ENCODE measurements at places on chromosomes 6 and 20.
A peak's percentile ranks its signal among the peaks of the same experiment; 100 is the strongest.

- DNase-seq: no peak
These were observed 13.5 kb upstream of the BAG2 start for GRCh38 chr6:57158658-57159057.

- no peak for DNase-seq
These were observed 42.8 kb downstream of the KIAA0319 start for GRCh38 chr6:24603241-24603640.

GRCh38 chr20:40930561-40930960 is 98.1 kb upstream of the TOP1 start:
- DNase-seq: no peak

- DNase-seq: peak; percentile 76
These were observed at the start of gene LRRC1 for GRCh38 chr6:53794720-53795339. TSS of gene LRRC1 (plus strand) at chr6:53795005. CDS start at chr6:53795257, 252 bp downstream.

DNA sequence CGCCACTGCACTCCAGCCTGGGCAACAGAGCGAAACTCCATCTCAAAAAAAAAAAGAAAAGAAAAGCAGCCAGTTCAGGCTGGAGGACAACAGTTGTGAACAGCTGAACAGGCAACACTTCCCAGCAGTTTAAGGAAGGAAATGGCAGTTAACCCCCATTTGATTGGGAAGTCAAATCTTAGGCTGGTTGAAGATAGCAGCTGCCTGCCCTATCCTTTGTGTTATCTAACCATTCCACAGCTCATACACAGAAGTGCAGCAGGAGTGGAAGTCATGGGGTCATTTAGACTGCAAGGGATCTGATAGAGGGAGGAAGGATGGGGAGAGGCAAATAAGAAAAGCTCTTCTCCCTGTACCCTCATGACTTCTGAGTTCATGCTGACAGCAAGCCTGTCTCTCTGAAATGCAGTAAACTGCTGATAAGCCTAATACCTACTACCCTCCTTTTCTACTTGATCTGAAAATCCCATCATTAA is 35.3 kb downstream of the KCTD20 start:
- no peak for DNase-seq

- no peak for DNase-seq
These were observed 27.6 kb downstream of the PRKN start for GRCh38 chr6:162699961-162700360.

DNA sequence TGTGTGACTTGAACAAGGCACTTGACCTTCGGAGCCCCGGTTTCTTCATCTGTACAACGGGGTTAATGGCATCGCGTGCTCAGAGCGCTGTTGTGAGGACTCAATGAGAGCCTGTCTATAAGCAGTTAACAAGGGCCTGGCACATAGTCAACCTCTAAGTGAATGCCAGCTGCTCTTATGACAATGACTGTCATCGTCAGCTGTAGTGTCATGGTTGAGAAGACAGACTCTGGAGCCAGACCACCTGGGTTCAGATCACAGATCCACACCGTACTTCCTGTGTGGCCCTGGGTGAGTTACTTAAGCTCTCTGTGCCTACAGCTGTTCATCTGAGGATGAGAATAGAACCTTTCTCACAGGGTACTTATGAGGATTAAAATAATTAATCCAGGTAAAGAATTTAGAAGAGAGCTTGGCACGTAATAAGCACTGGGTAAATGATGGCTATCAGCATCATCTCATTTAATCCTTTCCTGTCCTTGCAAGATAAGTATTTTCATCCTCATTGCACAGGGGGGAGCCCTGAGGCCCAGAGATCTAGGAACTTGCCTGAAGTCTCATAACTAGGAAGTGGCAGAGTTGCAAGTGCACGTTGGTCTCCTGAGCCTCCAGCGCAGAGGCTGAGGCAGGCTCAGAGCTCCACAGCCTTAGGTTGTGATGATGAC is 105.3 kb downstream of the EYA2 start:
- no peak for DNase-seq

GRCh38 chr6:53746442-53747103 is 48.2 kb upstream of the LRRC1 start:
- no peak for DNase-seq

DNA sequence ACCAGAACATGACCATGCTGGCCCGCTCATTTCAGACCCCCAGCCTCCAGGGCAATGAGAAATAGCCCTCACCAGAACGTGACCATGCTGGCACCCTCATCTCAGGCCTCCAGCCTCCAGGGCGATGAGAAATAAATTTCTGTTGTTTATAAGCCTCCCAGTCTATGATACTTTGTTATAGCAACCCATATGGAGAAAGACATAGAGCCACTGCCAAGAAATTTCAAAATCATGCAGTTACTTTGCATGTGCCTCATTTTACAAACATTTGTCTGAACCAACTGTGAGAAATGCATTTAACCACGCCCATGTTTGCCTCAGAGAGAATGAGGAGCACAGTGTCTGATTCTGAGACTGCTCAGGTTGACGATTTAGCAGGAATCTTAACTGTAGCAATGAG is 15.5 kb downstream of the CYP39A1 start:
- DNase-seq: no peak

GRCh38 chr20:36519944-36520343 is 21.4 kb upstream of the MYL9 start:
- DNase-seq: no peak

- DNase-seq: no peak
These were observed 54.2 kb downstream of the NCOA7 start for GRCh38 chr6:125844989-125845388.

GRCh38 chr20:4151991-4152695 is 136.8 kb upstream of the RNF24 start:
- DNase-seq: no peak

- DNase-seq: no peak
These were observed 187.4 kb upstream of the PROKR2 start for GRCh38 chr20:5504061-5504739.

DNA sequence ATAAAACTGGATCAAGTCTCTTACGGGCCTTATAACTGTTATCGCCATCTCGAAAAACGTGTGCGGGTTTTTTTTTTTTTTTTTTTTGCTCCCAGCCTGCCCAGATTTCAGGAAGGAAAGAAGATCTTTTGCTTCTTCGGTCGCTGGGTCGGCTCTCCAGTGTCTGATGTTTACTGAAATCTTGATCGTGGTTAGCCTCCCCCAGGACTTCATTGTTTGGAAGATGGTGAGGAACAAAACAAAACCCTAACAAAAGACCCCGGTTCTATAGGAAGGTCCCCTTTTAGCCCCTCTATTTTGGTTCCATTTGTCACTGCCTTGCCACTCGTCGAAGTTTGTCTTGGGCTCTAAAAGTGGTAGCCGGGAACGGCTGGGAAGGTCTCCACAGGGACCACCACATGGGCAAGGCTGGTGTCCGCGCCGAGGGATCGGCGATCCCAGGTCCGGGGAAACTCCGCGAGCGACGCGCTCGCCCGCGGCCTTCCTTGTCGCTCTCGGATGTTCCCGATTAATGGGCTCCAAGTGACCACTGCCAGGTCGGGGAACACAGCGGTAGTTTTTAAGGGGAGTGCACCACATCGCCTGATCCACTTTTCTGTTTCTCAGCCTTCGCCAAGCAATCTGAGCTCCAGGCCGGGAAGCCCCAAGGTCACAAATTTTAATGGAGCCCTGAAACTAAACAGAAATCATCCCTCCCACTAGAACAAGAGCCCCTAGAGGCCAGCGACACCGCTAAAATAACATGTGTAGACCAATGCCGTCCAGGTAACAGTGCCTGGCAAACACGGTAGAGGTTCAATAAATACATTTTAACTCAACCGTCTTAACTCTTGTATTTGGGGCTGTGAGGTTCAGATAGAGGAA is 27.0 kb downstream of the TRIM27 start:
- DNase-seq: no peak

DNA sequence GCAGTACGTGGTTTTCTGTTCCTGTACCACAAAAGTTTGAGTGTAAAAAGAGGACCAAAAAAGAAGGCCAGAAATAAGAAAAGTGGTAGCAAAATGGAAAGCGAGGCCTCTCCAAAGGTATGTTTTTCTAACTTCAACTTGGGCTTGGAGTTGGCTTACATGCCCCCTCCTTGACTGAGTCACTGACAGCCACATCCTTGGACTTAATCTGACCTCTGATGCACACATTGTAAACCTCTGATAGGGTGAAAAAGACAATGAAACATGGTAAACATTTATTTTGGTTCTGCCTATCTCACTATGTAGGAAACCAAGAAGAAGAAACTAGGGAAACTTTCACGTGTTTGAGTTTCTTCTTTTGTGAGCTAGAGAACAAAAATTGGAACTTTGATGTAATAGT is 503.2 kb upstream of the ID4 start:
- no peak for DNase-seq

DNA sequence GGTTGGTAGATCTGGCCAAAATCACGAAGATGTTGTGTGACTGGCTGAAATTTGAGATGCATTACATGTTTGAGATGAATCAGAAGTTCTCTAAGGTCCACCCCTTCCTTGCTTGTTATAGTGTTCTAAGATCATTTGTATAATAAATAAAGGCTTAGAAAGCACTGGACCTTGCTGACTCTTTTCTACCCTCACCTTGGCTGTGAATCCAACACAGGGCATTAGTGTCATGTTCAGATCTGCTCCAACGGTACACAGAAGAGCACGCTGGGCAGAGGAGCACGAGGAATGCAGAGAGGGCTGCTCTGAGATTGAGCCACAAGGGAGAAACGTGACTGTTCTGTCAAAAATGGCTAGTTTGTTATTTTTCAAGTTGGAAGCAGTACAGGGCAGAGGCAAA is 169.5 kb upstream of the HDAC2 start:
- DNase-seq: no peak

GRCh38 chr6:169997930-169998218 is 246.5 kb downstream of the ERMARD start:
- no peak for DNase-seq
